ENCODE measurements at places on chromosomes 1 and 21. TPM values are rescaled to one million over a fixed set of nuclear protein-coding genes. Genes with fewer than 3 reads are reported as not detected.

The SPRR2E gene
- total RNA-seq: not detected

DNA sequence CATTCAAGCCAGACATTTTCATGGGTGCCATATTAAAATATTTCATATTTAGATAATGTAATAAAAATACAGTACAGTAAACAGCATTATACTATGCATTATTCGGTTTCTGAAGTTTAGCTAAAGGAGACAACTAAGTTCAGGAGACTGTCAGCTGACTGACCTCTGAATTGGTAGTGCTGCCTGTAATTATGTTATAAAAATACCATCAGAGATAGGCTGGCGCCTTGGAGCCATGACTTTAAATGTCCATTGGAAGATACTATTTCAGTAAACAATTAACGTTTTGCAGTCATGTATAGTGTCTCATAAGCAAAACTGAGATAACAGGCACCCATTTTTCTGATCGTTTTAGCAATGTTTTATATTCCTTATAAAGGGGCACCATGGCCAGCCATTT, 11.3 kb upstream of the RAB29 start:
- H3K36me3 ChIP-seq: no peaks in the 10 kb centered on the region
- H3K4me3 ChIP-seq: no peak overlapping the region

GRCh38 chr1:171780583-171781175, 781 bp upstream of the METTL13 start:
- H3K27ac ChIP-seq: peak overlapping the region; percentile 99
- no peak for DNase-seq
- no peaks in the 10 kb centered on the region for H3K27me3 ChIP-seq
- peaks cover 53% of the 10 kb centered on the region for H3K4me1 ChIP-seq
- H3K36me3 ChIP-seq: peaks cover 21% of the 10 kb centered on the region

The LCA5L gene
- total RNA-seq: not detected

GRCh38 chr1:98336472-98337083, 324.9 kb upstream of the SNX7 start:
- H3K4me3 ChIP-seq: no peak overlapping the region
- H3K27ac ChIP-seq: no peak overlapping the region

Measured in activated CD8-positive, alpha-beta memory T cell treated with anti-CD3 and anti-CD28 coated beads, Interleukin-2, amount 10 ng/mL, durations not matched to agents 7 days and 5 days (primary cell).